Left lobe of liver (tissue), 2 donors: ENCODE measurements at places on chromosomes 2 and 18.
A peak's percentile ranks its signal among the peaks of the same experiment; 100 is the strongest.

- no peak for DNase-seq
Measured at GRCh38 chr2:119111115-119111975, 47.2 kb downstream of the C1QL2 start.

DNA sequence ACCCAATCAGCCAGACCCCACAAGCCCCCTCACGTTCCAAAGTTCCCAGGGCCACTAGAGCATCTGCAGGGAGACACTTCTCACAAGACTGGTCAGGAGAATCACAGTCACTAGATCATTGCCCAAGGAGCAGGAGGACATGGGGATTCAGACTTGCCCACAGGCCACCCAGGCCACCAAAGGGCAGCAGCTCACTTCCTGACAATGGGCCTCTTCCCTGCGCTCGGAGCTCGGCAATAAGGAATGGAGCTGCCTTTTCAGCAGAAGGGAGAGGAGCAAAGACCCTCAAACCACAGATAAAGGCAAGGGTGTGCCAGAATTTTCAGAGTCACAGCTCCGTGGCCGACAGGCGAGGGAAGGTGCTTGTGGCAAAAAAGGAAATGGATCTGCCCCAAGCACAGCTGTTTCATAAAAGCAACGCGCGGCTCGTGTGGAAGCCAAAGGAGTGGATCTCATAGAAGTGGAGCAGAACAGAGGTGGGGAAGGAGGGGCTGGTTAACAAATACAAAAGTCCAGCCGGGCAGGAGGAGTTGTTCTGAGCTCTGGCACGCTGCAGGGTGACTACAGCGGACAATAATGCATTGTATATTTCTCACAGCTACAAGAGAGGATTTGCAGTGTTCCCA is 72.1 kb downstream of the EDAR start:
- no peak for DNase-seq

DNA sequence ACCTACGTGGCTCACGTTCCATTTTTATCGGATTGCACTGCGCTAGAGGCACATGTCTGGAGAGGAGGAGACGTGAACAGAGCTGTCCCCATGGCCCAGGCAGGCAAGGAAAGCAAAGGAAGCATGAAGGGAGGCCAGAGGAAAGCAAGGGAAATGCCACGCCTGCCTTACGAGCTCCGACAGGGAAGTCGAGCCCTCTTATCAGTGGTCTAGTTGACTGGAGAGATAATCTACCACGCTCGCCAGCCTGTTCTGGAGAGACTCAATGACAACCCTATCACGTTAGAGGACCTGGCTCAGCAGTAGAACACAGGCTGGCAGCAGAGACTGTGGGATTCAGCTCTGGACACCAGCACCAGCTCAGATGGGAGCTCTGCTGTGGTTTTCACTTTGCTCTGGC is 202.6 kb upstream of the ID2 start:
- DNase-seq: peak; percentile 47

- DNase-seq: no peak
Measured at GRCh38 chr2:211649331-211649730, 889.3 kb downstream of the ERBB4 start.

DNA sequence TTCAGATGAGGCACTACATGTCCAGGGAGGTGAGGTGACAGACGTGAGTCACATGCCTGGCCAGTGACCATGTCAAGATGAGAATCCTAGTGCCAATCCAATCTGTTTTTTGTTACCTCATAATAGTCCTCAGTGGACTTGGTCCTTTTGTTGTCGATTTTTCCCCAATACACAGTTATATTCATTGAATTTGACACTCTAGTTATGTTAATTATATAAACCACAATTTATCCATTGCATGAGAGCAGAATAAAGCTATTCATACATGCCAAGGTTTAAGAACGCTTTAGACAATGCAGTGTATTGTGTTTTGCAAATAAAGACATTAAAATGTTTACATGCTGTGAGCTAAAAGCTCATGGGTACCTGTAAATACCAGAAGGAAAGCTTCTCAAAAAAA is 21.6 kb upstream of the TMEFF2 start:
- no peak for DNase-seq

- peak; percentile 52 for DNase-seq
Measured at GRCh38 chr2:162840598-162841246, 2.2 kb upstream of the KCNH7 start.

GRCh38 chr2:217045700-217046475 is 186.0 kb upstream of the TNP1 start:
- no peak for DNase-seq

DNA sequence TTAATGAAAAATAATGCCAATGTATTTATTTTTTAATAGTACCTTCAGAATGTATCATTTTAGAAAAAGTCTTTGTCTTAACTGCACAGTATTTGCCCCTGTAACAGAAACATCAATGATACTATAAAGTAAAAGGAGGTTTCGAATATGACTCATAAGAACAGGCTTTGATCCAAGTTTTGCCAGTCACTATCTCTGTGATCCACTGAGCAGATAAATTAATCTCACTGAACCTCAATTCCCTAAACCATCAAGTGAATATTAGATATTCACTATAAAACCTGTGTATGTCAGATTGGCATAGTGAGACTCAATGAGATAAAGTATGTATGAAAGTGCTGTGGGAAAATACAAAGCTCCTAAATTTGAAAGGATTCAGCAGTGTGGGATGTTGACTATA is 292.1 kb downstream of the EXOC6B start:
- no peak for DNase-seq

DNA sequence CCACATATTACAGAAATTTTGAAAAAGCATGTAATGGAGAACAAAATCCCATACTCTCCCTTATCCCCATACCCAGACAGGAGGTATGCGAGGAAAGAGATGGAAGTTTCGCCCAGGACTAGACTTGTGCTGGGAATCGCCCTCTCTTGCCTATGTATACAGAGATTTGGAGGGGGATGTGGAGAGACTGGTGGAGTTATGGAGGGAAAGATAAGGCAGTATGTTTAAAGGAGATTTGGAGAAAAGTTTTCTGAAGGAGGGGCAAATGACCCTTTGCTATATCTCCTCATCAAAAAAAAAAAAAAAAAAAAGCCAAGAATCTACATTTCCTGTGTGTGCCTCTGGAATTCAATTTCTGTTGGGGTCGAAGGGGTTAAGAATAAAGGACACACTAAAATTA is 75.3 kb downstream of the MERTK start:
- DNase-seq: no peak

- no peak for DNase-seq
Measured at GRCh38 chr18:76499637-76500340, 4.7 kb upstream of the ZNF516 start.

DNA sequence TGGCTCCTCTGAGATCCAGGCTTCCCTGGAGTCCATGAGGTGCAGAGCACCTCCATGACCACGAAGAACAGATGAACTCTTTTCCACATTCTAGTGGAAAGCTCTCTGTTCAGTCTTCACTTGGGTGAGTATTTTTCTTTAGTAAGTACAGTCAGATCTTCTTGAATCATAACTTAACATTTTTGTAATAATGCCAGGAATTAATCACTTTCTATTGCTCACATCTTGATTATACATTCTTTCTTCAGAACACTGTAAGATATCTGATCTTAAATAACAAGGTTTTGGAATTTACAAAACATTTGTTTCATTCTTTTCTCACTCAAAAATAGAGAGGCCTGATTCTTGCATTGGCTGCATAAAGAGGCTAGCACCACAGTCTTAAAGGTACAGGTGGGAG is 45.4 kb upstream of the RND3 start:
- no peak for DNase-seq

GRCh38 chr2:239193401-239193811 is 207.4 kb downstream of the HDAC4 start:
- no peak for DNase-seq

DNA sequence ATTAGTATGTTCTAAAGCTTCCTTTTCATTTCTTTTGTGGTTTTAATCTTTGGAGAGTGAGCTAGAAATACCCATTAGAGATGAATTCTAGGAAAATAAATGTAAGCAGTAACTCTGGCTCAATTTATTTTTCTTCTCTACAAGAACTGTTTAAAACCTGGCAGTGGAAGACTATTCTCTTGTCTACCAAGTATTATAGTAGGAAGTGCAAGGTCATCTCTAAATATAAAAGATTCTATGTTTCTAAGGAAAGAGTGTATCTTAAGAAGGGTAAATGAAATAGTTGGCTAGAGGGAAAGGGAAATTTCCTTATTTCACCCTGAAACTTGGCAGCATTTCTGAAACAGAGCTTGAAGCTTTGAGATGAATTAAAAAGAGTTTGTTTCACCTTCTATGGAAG is 35.5 kb downstream of the PLCL1 start:
- DNase-seq: no peak

GRCh38 chr2:168143813-168144212 is 103.6 kb downstream of the STK39 start:
- no peak for DNase-seq

GRCh38 chr18:77658299-77658662 is 408.6 kb downstream of the GALR1 start:
- no peak for DNase-seq

- no peak for DNase-seq
Measured at GRCh38 chr2:134074619-134075018, 179.3 kb upstream of the MGAT5 start.

GRCh38 chr2:120617055-120617454 is 118.6 kb upstream of the GLI2 start:
- no peak for DNase-seq

DNA sequence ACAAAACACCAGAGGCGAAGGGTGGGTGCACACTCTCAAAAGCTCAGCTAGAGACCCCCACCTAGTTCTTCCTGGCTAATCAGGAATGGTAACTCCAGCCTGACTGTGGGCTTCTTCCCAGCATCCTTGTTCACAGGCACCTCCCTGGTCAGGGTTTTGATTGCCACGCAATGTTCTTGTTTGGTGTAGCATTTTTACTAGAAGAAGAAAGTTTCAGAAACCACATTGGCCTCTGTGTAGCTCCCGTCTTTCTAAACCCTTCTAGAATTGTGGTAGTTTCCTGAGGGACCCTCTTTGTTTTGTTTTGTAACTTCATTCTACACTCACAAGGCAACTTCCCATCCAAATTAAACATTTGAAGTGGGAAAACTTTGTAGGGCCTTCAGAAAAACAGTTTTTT is 254.5 kb upstream of the EPAS1 start:
- DNase-seq: no peak

GRCh38 chr2:178980815-178981214 is 69.1 kb downstream of the CCDC141 start:
- no peak for DNase-seq

DNA sequence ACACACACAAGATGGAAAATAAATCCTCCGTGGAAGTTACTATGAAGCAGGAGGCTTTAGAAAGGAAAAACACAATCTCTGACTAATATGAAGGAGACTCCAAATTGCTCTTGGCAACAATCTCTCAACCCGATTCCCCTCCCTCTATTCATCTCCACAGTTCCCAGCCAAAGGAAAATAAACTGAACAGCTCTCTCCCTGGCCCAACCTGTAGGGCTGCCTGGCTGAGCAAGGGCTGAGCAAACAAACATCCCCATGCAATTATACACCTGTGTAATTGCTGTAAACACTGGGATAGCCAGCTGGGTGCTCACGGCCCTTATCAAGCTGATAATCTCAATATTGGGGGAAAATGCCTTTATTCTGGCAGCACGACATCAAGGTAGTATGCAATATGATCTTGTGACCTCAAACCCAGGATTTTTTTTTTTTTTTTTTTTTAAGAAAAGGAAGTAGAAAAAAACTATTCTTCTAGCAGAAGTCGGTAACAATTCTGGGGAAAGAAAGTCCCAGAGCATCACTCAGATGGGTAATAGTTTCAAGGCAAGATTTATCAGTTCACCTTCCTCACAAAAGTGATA is 203.3 kb upstream of the SMAD2 start:
- DNase-seq: no peak

DNA sequence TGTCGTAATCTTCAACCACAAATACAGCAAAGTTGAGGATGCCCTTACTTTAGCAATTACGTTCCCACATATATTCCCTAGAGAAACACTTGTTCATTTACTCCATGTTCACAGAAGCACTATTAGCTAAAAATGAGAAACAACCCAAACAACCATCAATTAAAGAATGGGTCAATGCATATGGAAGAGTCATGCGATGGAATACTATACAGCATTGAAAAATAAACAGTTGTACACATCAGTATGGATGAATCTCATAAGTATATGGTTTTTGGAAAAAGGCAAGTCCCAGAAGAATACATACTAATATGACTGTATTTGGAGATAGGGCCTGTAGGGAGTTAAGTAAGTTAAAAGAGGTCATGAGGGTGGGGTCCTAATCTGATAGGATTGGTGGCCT is 6.3 kb downstream of the GPR148 start:
- DNase-seq: no peak

DNA sequence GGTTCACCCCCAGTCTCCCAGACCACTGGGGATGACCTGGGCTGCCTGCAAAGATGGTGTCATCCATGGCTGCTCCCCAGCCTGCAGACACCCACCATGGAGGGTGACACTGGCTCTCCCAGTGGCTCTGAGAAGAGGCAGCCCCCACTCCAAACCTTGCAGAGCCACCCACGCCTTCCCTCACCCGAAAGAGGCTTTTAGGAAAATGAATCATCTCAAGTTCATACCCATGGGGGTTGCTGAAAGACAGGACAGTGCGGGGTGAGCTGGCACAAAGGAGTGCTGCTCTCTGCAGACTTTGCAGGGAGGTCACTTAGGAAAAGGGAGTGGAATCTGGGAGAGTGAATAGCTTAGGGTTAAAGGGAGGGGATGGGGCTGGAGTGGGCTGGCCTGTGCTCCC is 36.4 kb downstream of the MPHOSPH10 start:
- DNase-seq: no peak

DNA sequence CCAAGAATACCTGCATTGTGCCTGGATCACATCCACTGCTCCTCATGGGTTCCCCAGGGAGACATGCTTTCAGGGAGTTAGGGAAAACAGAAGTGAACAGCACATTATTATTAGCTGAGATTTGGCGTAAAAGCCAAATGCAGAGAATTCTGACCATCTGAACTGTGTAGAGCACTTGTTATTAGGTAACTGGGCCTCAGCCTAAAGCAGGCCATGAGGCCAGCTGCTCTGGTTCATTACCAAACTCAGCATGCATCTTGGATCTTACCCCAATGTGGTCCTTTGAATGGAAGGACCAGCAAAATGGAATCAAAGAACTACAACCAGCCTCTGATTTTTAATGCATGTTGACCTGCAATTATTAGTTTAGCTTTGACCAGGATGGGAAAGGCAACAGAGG is 322.3 kb downstream of the KCNS3 start:
- no peak for DNase-seq

GRCh38 chr2:238496756-238497609 is 70.3 kb downstream of the ASB1 start:
- DNase-seq: peak; percentile 38

DNA sequence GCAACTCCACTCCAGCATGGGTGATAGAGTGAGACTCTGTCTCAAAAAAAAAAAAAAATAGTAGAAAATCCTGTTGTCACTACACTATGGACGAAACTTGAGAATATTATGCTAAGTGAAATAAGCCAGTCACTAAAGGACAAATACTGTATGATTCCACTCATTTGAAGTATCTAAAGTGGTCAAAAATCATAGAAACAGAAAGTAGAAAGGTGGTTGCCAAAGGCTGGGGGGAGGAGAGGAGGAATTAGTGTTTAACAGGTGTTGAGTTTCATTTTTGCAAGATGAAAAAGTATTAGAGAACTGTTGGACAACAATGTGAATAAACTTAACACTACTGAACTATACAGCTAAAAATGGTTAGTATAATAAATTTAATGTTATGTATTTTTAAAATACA is 18.8 kb upstream of the RMP24 start:
- no peak for DNase-seq

- DNase-seq: no peak
Measured at GRCh38 chr2:211396815-211397214, 840.4 kb downstream of the CPS1 start.
